Stimulated activated CD4-positive, alpha-beta T cell treated with anti-CD3 and anti-CD28 coated beads, Interleukin-12 subunit alpha, Interleukin-12 subunit beta, amount 100 ng/mL, for 24 hours (primary cell): ENCODE measurements at places on chromosomes 12 and 14.

GRCh38 chr14:100416921-100417860 lies 94.1 kb downstream of the SLC25A47 start:
- no peak for DNase-seq

GRCh38 chr12:12219664-12220063 lies 47.2 kb downstream of the LRP6 start:
- no peak for DNase-seq

DNA sequence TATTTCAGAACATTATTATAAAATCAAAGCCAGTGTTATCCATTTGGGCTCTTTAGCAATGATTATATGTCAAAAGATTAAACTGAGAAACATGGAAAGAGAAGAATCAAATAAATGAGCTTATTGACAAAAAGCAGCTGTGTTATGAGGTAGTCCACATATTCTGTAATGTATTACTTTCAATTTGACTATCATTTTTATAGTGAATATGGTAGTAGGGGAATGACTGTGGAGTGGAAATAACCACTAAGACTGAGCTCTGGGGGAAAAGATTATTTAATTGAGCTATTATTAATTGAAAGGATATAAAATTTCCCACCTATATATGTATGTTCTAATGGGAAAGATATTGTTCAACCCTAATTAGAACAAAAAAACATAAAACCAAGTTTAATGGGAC lies 381.3 kb downstream of the TMTC2 start:
- no peak for DNase-seq

GRCh38 chr14:75428230-75429104 lies 645 bp downstream of the JDP2 start:
- DNase-seq: no peak

GRCh38 chr12:62210422-62210821 lies 49.8 kb upstream of the USP15 start:
- no peak for DNase-seq

DNA sequence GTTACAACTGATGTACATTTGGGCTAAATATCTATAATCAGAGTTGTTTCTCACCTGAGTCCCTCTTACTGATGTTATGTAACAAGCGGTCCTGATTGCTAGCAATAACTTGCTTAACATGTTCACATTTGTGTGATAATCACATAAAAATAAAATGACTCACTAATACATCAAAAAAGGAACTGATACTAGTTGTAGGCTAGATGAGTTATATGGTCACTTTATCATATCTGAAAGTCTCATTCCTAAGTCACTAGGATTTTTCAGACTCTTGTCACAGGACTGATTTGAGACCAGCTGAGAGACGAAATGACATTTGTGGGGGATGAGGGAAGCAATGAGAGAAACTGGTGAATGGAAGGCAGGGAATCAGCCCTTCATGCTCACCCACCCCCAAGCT lies 34.3 kb downstream of the NKX2-1 start:
- DNase-seq: no peak
